ENCODE measurements at places on chromosomes 1 and 21.

DNA sequence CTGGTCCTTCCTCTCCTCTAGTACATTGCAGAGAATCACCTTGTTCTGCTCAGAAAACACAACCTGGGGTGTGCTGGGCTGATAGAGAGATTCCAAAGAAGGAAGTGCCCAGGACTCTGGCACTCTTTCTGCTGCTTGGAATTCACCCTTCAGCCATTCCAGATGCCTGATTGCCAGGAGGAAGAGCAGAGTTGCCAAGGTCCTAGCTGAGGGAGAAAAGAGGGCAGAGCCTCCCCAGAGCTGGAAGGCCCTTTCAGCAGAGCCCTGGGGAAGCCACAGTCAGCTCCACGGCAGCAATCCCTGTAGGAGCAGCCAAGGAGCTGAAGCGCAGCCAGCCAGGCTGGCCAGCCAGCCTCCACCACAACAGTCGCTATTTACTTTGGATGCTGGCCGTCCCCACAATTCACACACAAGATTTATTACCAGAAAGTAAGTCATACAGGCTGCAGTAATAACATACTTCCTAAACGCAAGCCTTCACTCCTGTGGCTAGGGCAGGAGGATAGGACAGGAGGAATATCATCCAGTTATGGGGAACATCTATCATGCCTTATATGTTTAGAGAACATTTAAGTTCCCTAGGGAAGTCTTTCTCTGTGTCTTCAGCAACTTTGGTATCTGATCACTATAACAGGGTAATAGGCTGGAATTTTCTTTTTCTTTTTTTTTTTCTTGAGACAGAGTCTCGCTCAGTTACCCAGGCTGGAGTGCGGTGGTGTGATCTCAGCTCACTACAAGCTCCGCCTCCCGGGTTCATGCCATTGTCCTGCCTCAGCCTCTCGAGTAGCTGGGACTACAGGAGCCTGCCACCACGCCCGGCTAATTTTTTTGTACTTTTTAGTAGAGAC is 36.6 kb upstream of the SLC44A3 start:
- DNase-seq, result peak; percentile 95

GRCh38 chr1:15445390-15446122 is 7.3 kb downstream of the CTRC start:
- no peak for DNase-seq

- DNase-seq, result no peak
Observed at GRCh38 chr1:228983661-228984060, 248.4 kb downstream of the RHOU start.

- peak; percentile 32 for DNase-seq
Observed at GRCh38 chr1:159211331-159212136, 6.9 kb downstream of the ACKR1 start.

DNA sequence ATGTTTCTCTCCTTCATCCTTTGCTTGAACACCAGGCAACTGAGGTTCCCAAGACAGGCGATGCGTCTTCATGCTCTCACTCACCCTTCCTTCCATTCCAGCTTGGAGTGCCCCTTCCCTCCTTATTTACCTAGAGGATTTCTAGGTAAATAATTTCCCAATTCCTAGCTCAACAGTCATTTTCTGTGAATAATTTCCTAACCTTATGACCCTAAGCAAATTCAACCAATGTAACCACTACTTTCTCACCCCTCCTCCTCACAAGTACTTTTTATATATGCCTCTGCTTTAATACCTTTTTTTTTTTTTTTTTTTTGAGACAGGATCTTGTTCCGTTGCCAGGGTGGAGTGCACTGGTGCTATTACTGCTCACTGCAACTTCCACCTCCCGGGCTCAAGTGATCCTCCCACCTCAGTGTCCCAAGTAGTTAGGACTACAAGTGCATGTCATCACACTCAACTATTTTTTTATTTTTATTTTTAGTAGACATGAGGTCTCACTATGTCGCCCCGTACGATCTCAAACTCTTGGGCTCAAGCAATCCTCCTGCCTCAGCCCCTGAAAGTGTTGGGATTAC is 86.7 kb downstream of the USP24 start:
- DNase-seq, result peak; percentile 43

DNA sequence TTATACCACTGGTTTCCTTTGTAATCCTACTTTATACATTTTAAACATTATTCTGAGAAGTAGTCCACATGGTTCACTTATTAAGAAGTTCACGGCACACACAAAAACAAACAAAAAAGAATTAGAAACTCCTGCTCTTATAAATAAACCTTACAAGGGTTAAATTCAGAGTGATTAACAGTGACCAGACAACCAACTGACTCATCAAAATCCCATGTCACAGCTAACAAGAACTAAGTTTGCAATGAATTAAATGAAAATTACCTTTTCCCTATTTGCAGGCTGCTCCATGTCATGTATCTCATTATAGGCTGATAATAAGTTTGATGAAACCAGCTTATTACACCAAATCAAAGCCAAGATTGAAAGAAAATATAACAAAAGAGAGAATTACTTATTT is 77.5 kb downstream of the PUM1 start:
- peak; percentile 18 for DNase-seq

DNA sequence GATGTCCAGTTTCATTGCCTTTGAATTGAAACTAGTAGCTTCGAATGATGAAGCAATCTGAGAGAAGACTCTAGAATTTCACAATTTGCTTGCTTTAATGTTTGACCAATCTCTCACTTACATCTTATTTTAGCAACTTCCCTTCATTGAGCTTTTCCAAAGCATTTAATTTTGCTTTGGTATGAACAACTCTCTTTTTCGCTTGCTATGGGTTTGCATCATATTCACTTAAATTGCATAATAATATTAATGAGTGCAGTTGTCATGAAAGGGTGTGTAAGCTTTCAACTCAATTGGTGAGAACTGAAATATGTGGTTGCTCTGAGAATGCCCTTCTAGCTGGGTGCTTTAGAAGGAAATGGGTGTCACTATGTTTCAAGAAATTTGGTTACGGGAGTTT is 309.2 kb downstream of the HLX start:
- DNase-seq, result no peak

DNA sequence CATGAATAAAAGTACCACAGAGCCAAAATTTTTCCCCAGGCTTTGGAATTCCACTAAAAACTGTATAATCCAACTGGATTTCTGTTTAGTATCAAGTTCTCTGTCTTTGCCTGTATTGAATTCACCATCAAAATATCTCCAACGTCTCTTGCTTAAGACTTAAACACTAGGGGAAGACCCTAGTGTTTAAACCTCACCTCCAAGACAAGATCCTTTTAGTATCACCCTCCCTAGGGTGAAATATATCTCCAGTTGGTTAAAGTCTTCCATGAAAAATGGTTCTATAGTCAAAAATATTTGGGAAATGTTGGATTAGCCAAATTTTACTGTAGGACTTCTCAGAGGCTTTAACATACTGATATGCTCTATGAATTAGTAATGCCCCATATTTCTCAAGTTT is 8.1 kb upstream of the XCL1 start:
- no peak for DNase-seq

- DNase-seq, result no peak
Observed at GRCh38 chr1:34013136-34013535, 149.3 kb downstream of the HMGB4 start.

- no peak for DNase-seq
Observed at GRCh38 chr1:204760350-204760749, 74.8 kb upstream of the LRRN2 start.

DNA sequence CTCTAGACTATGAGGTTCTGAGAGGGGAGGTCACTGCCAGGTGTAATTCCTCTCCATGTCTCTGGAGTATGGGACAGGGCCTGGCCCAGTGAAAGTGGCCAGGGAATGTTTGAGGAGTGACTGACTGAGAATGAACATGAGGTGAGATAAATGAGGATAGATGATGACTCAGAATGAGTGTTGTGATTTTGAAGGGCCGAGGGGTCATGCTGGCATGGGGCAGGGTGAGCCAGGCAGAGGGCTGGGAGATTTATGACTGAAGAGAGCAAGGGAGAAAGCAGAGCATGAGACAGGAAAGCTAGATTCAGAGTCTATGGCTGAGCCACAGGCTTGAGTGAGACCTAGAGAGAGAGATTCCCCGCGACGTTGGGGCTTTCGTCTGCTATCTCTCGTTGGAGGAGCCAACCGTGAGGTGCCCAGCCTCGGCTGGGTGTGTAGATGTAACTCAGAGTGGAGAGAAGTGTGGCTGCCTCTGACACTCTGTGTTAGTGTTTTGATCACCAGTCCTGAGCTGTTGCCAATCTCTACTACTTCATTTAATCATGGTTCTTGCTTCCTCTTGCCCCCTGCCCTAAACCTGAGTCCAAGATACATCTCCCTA is 50.1 kb downstream of the FOXD2 start:
- peak; percentile 65 for DNase-seq

GRCh38 chr1:205604825-205605505 is 26.8 kb downstream of the ELK4 start:
- no peak for DNase-seq

DNA sequence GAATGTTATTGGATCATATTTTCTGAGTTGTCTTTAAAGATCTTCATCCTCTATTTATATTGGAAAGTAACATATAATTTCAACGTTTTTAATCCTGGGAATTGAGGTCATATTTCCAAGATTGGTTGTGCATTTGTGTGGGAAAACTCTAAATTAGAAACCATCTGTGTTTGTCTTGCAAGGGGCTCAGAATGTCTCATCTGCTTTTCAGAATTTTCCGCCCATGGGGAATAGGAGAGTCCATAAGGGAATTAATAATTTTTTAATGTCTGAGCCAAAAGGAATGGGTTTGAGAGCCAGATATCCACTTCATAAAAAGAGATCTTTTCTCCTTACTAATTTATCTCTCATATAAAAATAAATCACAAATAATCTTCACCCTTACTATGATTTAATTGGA is 84.8 kb upstream of the MAP1LC3C start:
- DNase-seq, result no peak

GRCh38 chr1:156696755-156697154 is 8.6 kb downstream of the CRABP2 start:
- no peak for DNase-seq

GRCh38 chr1:152162792-152163463 is 3.9 kb upstream of the RPTN start:
- DNase-seq, result peak; percentile 90

DNA sequence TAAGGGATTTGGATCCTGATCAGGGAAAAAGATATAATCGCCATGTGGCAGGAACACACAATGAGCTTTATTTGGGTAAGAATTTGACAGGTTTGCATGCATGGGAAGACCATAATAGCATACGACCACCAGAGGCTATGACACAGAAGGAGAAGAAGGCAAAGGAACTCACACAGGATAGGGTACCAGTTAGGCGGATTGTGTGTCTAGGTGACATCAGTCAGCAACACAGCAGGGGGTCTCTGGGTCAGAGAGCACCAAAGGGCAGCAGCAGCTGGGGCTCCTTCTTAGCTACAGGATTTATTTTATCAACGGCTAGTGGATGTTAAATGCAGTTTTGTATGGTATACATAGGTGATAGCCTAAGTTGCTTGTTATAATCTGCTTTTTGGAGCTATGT is 551.3 kb downstream of the KCNT2 start:
- no peak for DNase-seq

DNA sequence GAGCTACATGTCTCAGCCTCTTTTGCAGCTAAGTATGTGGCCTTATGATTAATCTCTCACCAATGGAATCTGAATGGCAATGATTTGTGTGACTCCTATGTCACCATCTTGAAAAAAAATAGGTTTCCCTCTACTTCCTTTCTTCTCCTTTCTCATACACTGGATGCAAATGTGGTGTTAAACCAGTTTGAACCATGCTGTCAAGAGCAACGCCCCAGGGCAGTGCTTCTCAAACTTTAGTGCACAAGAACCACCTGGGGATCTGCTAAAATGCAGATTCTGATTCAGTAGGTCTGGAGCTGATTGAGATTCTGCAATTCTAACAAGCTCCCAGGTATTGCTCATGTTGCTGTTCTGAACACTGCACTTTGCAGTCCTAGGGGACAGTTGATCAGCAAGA is 44.7 kb upstream of the ZNF644 start:
- no peak for DNase-seq

- no peak for DNase-seq
Observed at GRCh38 chr1:27455139-27455811, 34.7 kb downstream of the WASF2 start.

DNA sequence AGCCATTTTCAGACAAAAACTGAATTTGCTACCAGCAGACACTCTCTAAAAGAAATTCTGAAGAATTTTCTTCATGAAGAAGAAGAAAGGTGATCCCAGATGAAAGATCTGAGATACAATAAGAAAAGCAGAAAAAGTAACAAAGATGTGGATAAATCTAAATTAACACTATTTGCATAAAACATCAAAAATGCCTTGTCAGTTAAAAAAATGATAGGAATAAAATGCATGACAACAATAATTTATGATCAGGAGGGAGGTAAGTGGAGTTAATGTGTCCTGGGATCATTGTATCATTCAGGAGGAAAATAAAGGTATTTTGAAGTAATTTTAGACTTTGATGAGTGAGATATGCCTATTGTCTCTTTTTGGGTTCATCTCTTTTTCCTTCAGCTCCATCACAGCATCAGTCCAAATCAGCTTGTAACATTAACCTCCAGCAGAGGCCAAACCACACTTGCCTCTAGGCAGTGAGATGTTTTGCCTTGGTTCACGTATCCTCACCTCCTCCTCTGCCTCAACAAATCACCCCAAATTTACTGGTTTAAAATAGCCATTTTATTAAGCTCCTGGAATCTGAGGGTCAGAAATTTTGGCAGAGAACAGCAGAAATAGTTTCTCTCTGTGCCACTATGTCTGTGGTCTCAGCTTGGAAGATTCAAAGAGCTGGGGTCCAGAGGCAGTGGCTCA is 76.9 kb upstream of the HIVEP3 start:
- peak; percentile 80 for DNase-seq

- DNase-seq, result peak; percentile 73
Observed at GRCh38 chr1:6245086-6245868, 1.3 kb downstream of the HES3 start.

- DNase-seq, result no peak
Observed at GRCh38 chr1:81231729-81232038, 569.0 kb upstream of the ADGRL2 start.

All from M059J (cell line).